ENCODE measurements at places on chromosomes 6 and 20.

DNA sequence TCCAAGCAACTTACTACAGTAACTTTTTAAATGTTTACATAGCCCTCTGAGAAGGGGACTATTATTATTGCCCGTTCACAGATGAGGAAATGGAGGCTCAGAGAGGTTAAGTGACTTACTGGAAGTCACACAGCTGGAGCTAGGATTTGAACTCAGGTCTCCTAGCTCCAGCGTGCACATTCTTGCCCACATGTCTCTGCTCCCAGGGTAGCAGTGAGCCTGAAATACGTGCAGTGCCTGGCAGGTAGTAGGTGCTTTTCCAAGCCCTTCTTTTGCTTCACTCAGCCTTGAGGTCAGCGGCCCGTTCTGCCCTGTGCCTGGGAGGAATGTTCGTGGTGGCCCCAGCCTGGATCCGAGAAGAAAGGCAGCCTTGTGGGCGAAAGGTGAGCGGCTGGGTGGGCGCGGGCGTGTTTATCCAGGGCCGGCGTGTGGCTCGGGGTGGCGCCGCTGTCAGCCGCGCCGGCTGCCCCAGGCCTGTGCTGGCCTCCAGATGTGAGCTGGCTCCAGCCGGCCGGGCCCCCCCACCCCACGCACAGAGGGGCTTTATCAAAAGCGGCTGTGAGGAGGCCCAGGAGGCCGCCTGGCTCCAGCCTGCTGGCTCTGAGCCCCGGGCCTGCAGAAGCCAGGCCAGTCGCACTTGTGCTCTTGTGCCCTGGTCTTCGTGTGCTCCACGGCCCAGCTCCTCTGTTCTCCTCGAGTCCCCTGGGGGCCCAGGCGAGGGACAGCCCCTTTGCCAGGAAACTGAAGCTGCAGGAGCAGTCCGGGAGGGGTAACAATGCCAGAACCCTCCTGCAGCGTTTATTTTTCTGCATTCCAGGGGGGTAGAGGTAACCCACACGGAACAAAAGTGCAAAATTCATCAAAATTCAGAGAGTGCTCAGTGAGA lies 58.1 kb downstream of the UBE2V1 start:
- ATAC-seq, result peak; percentile 38

- no peak for ATAC-seq
Measured at GRCh38 chr20:16474363-16474762, 98.9 kb downstream of the KIF16B start.

- peak; percentile 29 for ATAC-seq
Measured at GRCh38 chr6:133699741-133700385, 189.1 kb upstream of the TCF21 start.

DNA sequence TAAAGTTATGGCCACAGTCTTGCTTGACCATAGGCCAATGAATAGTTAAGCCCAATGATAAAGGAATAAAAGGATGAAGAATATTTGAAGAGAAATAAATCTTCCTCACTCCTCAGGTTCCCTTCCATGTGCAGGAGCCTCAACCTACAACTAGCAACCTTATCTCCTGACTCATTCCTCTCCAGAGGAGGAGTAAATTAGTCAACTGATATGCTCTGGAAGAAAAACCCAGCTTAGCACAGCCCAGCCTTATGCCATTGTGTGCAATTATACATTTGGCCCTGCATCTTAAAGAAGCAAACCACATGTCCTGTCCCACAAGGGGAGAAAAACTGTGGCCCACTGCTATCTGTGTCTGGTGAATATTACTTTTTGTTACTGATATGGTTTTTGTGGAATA lies 82.1 kb downstream of the PHIP start:
- no peak for ATAC-seq

- no peak for ATAC-seq
Measured at GRCh38 chr20:18103497-18103896, 34.2 kb upstream of the KAT14 start.
